ENCODE measurements at places on chromosomes 7 and 10.

GRCh38 chr7:125316466-125316865 lies 386.8 kb upstream of the POT1 start:
- H3K27me3 ChIP-seq = no peaks in the 10 kb centered on the region
- H3K27ac ChIP-seq = no peak overlapping the region
- peak; percentile 35 for DNase-seq

DNA sequence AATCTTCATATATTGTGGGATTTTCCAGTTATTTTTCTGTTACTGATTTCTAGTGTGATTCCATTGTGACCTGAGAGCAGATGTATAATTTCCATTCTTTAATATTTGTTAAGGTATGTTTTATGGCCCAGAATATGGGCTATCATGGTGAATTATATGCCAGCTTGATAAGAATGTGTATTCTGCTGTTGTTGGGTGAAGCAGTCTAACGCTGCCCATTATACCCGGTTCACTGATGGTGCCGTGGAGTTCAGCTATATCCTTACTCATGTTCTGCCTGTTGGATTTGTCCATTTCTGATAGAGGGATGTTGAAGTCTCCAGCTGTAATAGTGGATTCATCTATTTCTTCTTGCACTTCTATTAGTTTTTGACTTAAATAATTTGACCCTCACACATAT lies 41.7 kb downstream of the DYNC2I1 start:
- H3K4me3 ChIP-seq = no peak overlapping the region
- no peaks in the 10 kb centered on the region for H3K27me3 ChIP-seq
- H3K4me1 ChIP-seq = no peaks in the 10 kb centered on the region
- no peak overlapping the region for H3K27ac ChIP-seq
- H3K36me3 ChIP-seq = peaks cover 40% of the 10 kb centered on the region
- no peak for DNase-seq

GRCh38 chr10:89086801-89087521 lies 96.4 kb downstream of the FAS start:
- no peak for DNase-seq
- no peak overlapping the region for H3K27ac ChIP-seq
- H3K4me1 ChIP-seq = peaks cover 4% of the 10 kb centered on the region
- H3K27me3 ChIP-seq = no peaks in the 10 kb centered on the region

GRCh38 chr10:73163096-73163495 lies 4.7 kb downstream of the ECD start:
- no peak overlapping the region for H3K4me3 ChIP-seq
- no peaks in the 10 kb centered on the region for H3K4me1 ChIP-seq
- no peak for DNase-seq
- peaks cover 5% of the 10 kb centered on the region for H3K36me3 ChIP-seq

- H3K4me1 ChIP-seq = no peaks in the 10 kb centered on the region
- no peak overlapping the region for H3K4me3 ChIP-seq
- DNase-seq = no peak
- peaks cover 27% of the 10 kb centered on the region for H3K27me3 ChIP-seq
- no peaks in the 10 kb centered on the region for H3K36me3 ChIP-seq
- H3K27ac ChIP-seq = no peak overlapping the region
Measured at GRCh38 chr7:32428546-32428945, 61.6 kb downstream of the LSM5 start.

GRCh38 chr7:140509789-140510188 lies 30.5 kb upstream of the MKRN1 start:
- peaks cover 9% of the 10 kb centered on the region for H3K4me1 ChIP-seq
- no peak for DNase-seq
- no peaks in the 10 kb centered on the region for H3K36me3 ChIP-seq
- no peak overlapping the region for H3K4me3 ChIP-seq

- no peak overlapping the region for H3K4me3 ChIP-seq
- no peaks in the 10 kb centered on the region for H3K27me3 ChIP-seq
- H3K36me3 ChIP-seq = no peaks in the 10 kb centered on the region
- no peaks in the 10 kb centered on the region for H3K4me1 ChIP-seq
Measured at GRCh38 chr7:50564171-50564570, 1.0 kb downstream of the DDC start.

- no peak for DNase-seq
- no peak overlapping the region for H3K27ac ChIP-seq
- peak overlapping the region; percentile 68 for H3K4me3 ChIP-seq
- H3K4me1 ChIP-seq = peaks cover 19% of the 10 kb centered on the region
Measured at GRCh38 chr7:974172-974571, 1.2 kb downstream of the COX19 start.

DNA sequence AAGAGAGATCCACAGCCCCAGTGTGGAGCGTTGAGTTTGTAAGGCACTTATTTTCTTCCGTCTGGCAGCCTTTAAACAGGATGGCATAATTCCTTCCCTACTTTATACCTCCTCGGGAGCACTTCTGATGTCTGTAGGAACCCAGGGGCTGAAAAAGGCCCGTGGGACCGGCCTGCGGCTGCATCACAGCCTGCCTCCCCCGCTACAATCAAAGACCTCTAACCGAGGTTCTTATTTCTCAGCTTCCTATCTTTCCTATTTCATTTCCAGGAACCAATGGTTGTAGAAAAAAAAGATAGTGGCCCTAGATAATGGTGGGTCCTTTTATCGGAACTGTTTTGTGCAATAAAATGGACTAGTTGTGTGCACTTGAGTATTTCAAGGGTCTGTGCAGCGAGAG lies 4.1 kb upstream of the CTBP2 start:
- no peaks in the 10 kb centered on the region for H3K36me3 ChIP-seq
- H3K4me3 ChIP-seq = no peak overlapping the region
- no peak for DNase-seq
- H3K4me1 ChIP-seq = peaks cover 7% of the 10 kb centered on the region

DNA sequence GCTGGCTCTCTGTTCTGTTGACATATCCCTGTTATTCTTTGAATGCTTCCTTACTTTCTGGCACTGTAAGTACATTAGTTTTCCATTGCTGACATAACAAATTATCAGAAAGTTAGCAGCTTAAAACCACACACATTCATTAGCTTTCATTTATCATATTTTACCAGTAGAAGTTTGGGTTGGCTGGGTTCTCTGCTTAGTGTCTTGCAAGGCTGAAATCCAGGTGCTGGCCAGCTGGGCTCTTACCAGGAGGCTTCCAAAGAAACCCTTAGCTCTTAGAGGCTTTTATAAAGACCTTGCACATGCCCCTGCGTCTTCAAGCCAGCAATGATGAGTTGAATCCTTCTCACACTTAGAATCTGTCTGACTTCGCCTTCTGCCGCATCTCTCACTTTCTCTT lies 160.6 kb downstream of the MLLT10 start:
- no peaks in the 10 kb centered on the region for H3K27me3 ChIP-seq
- peaks cover 59% of the 10 kb centered on the region for H3K36me3 ChIP-seq
- H3K4me1 ChIP-seq = no peaks in the 10 kb centered on the region
- no peak overlapping the region for H3K4me3 ChIP-seq
- H3K27ac ChIP-seq = no peak overlapping the region

DNA sequence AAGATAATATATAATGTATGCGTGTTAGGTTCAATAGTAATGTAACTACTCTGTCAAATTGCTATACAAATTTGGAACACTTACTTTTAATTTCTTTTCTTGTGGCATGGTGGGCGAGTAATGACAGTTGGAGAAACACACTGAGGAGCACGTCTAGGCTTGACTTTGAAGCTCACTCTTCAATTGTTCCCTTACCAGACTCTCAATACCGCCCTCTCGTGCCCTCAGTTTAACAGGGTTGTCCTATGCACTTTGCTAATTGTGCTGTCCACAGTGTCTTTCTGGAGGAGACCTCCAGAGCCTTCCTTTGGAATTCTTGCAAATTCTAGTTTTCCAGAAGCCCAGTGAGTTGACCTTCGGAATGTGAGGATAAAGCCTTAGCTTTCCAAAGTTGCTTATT lies 107.2 kb upstream of the RELN start:
- no peak overlapping the region for H3K4me3 ChIP-seq
- peak; percentile 8 for DNase-seq
- H3K4me1 ChIP-seq = no peaks in the 10 kb centered on the region
- H3K27ac ChIP-seq = no peak overlapping the region
- no peaks in the 10 kb centered on the region for H3K36me3 ChIP-seq
- H3K27me3 ChIP-seq = no peaks in the 10 kb centered on the region

DNA sequence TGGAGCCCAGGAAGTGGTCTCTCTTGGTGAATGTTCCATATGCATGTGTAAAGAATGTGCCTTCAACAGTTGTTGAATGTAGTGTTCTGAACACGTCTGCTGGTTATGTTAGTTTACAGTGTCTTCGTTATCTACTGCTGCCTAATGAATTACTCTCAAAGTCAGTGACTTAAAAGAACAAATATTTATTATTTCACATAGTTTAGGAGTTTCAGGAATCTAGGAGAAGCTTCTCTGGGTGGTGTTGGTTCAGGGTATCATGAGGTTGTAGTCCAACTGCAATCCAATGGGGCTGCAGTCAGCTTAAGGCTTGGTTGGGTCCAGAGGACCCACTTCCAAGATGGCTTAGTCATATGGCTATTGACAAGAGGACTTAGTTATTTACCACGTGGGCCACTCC lies 36.6 kb upstream of the IGFBP3 start:
- H3K4me3 ChIP-seq = no peak overlapping the region
- no peaks in the 10 kb centered on the region for H3K4me1 ChIP-seq
- DNase-seq = no peak
- H3K36me3 ChIP-seq = no peaks in the 10 kb centered on the region
- no peak overlapping the region for H3K27ac ChIP-seq
- no peaks in the 10 kb centered on the region for H3K27me3 ChIP-seq

GRCh38 chr7:134885967-134886352 lies 100.3 kb upstream of the AGBL3 start:
- no peak overlapping the region for H3K27ac ChIP-seq
- no peaks in the 10 kb centered on the region for H3K27me3 ChIP-seq
- no peaks in the 10 kb centered on the region for H3K4me1 ChIP-seq
- DNase-seq = no peak

DNA sequence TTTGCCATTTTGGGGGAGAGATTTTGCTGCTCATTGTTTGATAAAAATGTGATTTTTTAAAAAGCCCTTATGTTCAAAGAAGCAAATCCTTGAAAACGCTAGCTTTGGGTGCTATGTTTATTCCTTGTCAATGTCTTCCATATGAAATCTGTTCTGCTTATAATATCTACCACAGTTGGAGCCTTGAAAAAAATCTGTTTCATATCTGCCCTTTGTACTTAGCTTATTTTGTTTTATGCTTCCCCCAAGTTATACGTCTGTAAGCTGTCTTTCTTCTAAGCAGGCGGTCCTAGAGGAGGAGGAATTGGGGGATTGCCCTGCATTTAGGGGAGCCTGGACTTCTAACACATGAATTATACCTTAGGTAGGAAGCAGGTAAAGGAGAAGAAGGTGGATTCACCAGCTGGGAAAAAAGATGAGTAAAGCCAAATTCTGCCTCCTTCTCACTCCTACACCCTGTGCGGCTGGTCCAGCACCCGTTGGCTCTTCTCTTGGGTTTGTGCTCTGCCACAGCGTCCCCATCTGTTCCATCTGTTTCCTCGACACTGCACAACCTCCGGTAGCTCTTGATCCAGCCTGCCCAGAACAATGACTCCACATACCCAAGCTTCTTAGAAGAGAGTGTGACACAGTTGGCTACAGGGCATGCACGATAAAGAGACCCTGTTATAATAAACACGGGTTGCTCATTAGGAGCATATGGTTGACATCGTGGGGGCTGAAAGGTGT lies 31.9 kb upstream of the NEUROD6 start:
- DNase-seq = no peak
- H3K36me3 ChIP-seq = no peaks in the 10 kb centered on the region
- no peaks in the 10 kb centered on the region for H3K4me1 ChIP-seq
- no peak overlapping the region for H3K27ac ChIP-seq
- H3K27me3 ChIP-seq = no peaks in the 10 kb centered on the region
- no peak overlapping the region for H3K4me3 ChIP-seq

- H3K4me1 ChIP-seq = no peaks in the 10 kb centered on the region
- peaks cover 13% of the 10 kb centered on the region for H3K36me3 ChIP-seq
- H3K27ac ChIP-seq = no peak overlapping the region
- no peak for DNase-seq
- no peak overlapping the region for H3K4me3 ChIP-seq
- no peaks in the 10 kb centered on the region for H3K27me3 ChIP-seq
Measured at GRCh38 chr7:55545496-55545895, 26.8 kb downstream of the VOPP1 start.

DNA sequence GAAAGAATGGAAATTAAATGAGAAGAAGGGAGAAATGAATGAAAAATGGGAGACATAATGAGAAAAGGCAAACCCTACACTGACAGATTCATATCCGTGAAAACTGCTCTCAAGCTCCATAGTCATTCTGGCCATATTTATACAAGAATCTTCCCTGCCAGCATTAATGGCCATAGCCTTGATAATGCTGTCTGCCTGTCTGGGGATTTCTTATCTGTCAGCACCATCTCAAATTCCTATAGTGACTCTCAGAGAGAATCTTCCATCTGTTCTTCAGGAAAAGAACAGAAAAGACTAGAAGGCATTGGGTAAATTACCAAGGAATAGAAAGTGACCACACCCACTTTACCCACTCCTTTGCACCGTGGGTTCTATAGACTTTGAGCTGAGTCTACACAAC lies 295.9 kb downstream of the PLXNA4 start:
- H3K36me3 ChIP-seq = no peaks in the 10 kb centered on the region
- no peak overlapping the region for H3K4me3 ChIP-seq
- no peak for DNase-seq
- no peaks in the 10 kb centered on the region for H3K4me1 ChIP-seq
- no peak overlapping the region for H3K27ac ChIP-seq

- H3K27ac ChIP-seq = no peak overlapping the region
- H3K36me3 ChIP-seq = peaks cover 98% of the 10 kb centered on the region
- no peaks in the 10 kb centered on the region for H3K4me1 ChIP-seq
- DNase-seq = no peak
Measured at GRCh38 chr10:70096705-70097420, 35.8 kb downstream of the AIFM2 start.

GRCh38 chr7:33649476-33650441 lies 255.6 kb upstream of the BMPER start:
- H3K4me3 ChIP-seq = no peak overlapping the region
- H3K4me1 ChIP-seq = no peaks in the 10 kb centered on the region
- no peaks in the 10 kb centered on the region for H3K27me3 ChIP-seq
- H3K36me3 ChIP-seq = no peaks in the 10 kb centered on the region
- H3K27ac ChIP-seq = no peak overlapping the region
- DNase-seq = no peak

GRCh38 chr10:28587970-28588290 lies 55.0 kb downstream of the WAC start:
- H3K4me1 ChIP-seq = peaks cover 3% of the 10 kb centered on the region
- no peak overlapping the region for H3K27ac ChIP-seq

GRCh38 chr7:81267508-81267907 lies 348.7 kb upstream of the SEMA3C start:
- H3K27me3 ChIP-seq = no peaks in the 10 kb centered on the region
- no peaks in the 10 kb centered on the region for H3K4me1 ChIP-seq
- H3K4me3 ChIP-seq = no peak overlapping the region
- DNase-seq = no peak
- no peak overlapping the region for H3K27ac ChIP-seq

Data from neuronal stem cell (in vitro differentiated cells).